ENCODE measurements at places on chromosomes 1 and 21.

- no peak for DNase-seq
These were observed 339.2 kb upstream of the KAZN start for GRCh38 chr1:14259191-14259757.

- DNase-seq, result no peak
These were observed 42.4 kb downstream of the DHCR24 start for GRCh38 chr1:54844564-54844963.

DNA sequence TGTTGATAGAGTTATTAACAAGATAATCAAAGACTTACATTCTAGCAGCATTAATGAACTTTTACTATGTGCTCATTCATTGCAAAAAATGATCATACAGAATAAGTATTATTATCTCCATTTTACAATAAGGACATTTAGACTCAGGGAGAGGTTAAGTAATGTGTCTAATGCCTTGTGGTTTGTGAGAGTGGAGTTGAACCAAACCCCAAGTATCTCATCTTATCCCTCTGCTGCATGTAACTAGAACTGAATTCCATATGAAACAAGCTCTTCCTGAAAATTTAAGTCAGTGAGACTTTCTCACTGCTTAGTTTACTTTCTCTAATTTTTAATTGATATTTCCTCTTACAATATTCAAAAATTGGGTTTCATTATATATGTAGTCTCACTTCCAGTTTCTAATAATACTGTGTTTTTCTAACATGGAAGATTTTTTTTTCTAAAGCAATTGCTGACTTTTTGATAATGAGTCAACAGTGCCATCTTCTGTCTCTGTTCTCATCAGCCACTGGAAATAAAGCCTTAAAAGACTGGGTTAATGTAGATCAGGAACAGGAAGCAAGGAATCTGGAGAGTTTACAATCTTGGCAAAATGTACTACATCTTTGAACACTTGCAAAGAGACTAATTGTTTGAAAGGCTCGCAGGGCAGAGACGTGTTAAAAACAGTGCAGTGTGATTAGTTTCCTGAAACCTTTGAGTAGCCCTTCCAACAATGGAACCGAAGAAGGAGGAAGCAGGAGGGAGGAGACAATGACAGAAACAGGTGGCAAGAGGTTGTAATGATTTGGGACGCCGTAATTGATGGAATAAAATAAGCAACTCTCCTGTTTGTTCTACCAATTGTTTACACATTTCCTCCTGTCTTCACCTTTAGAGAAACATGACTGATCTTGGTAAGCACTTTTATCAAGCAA is 567.6 kb downstream of the MRPL39 start:
- peak; percentile 31 for DNase-seq

DNA sequence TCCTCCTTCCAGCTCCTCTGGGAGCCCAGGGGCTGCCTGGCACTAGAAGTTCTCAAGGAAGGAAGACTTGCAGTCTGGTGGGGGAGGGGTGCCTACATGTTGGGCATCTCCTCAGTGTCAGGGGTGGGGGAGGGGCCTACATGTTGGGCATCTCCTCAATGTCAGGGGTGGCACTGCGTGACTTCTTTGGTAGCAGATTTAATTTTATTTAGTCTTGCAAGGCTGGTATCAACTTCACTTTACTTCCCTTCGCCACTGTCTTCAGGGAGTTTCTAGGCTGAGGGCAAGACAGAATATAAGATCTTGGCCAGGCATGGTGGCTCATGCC is 18.5 kb downstream of the ADORA1 start:
- no peak for DNase-seq

GRCh38 chr1:108715932-108716331 is 3.2 kb downstream of the FNDC7 start:
- DNase-seq, result no peak

- DNase-seq, result no peak
These were observed 6.9 kb downstream of the PINK1 start for GRCh38 chr1:20640183-20640597.

DNA sequence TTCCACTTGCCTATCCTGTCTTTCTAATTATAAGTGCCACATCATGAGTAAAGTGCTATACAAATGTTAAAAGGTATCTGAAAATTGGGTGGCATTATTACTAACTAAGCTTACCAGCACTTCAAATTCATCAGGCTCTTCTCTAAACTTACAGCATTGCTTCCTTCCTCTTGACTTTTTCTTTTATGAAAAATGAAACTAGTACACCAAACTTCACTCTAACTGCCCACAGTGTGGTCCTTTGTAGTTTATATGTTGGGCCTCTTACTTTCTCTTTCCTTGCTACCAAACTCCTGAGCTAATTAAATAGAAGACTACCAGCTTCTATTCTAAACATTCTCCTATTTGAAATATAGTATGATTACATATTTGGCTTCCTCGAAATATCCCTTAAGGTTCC is 81.8 kb downstream of the NOTCH2 start:
- no peak for DNase-seq

DNA sequence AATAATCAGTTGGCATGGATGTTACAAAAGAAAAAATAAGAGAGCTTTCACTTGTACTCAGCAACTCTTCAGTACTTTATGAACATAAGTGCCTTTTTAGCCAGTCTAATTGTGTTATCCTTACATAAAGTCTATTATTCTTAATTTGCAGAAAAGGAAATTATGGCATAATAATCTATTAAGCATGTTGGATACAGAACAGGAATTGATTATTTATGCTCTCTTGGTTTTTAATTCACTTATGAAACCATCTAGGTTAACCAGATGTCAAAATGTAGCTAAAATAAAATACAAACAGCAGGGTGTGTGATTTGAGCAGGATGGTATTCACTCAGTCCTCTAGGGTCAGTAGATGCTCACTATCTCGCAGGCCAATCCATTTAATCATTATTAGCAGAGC is 79.7 kb downstream of the PLPPR5 start:
- no peak for DNase-seq

DNA sequence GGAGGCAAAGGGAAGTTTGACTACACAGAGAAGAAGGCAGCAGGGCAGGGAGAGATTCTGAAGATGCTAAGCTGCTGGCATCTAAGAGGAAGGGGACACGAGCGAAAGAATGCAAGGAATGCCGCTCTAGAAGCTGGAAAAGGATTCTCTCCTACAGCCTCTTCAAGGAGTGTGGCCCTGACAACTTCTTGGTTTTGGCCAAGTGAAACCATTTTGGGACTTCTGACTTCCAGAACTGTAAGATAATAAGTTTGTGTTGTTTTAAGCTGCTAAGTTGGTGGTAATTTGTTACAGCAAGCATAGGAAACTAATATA is 28.5 kb downstream of the MGST3 start:
- DNase-seq, result no peak

DNA sequence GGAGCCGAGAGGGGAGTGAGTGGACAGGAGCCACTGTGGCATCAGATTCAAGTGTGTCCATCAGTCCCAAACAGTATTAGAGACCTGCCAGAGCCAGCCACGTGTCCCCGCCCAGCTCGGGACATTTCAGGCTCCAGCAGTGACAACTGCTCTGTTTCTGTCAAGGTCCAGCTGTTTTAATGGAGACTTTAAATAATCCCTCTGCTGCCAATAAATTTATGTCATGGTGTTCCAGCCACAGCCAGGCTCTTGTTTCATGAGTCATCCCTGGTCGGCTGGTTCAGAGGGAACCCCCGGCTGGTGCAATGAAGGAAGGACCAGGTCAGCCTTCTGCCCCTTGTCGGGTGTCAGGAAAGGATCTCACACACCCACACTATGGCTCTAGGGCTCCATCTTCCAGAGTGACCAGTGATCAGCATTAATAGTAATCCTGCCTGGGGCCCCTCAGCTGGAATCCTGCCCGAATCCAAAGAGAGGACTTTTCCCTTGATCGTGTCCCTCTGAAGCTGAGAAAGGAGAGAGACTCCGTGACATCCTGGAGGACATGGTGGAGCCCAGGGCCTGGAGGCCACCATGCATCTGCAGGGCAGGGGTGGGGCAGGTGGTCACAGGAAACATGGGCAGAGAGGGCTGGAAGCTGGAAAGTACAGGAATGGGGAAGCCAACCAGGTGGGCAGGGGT is 197.3 kb downstream of the MATN1 start:
- no peak for DNase-seq

GRCh38 chr1:53512807-53513755 is 53.9 kb downstream of the DMRTB1 start:
- no peak for DNase-seq

- DNase-seq, result no peak
These were observed 129.2 kb downstream of the RGS21 start for GRCh38 chr1:192445839-192446489.

DNA sequence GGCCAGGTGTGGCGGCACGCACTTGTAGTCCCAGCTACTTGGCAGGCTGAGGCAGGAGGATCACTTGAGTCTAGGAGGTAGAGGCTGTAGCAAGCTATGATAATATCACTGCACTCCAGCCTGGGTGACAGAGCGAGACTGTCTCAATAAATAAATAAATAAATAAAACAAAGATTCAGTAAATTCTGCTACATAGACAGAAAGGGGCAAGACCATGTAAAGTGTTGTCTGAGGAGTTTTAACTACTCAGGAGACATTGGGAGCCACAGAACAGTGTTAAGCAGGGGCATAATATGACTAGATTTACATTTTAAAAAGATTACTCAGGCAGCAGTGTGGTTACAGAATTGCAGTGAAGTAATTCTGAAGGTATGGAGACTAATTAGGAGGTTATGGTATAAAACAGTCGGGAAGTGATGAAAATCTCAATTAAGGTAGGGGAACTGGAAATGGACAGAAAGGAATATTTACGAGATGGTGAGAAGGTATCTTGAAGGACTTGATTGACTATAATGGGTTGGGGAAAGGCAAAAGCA is 94.7 kb downstream of the ATP1B1 start:
- peak; percentile 62 for DNase-seq

DNA sequence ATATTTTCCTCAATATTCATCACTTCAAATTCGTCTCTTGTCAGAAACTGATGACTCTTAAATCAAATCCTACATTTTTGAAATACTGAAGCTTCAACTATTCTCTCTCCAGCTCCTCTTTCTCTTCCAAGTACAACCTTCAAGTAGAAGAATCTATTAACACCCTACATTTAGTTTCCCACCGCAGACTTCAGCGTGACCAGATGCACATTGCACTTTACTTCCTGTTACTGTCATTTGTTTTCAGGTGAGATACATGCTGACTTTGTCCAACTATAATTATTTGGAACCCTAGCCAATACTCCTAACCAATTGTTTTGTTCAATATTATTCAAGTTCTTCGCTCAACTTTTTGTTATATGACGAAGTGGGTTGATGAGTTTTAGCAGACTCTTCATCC is 116.0 kb downstream of the MRPL39 start:
- no peak for DNase-seq

DNA sequence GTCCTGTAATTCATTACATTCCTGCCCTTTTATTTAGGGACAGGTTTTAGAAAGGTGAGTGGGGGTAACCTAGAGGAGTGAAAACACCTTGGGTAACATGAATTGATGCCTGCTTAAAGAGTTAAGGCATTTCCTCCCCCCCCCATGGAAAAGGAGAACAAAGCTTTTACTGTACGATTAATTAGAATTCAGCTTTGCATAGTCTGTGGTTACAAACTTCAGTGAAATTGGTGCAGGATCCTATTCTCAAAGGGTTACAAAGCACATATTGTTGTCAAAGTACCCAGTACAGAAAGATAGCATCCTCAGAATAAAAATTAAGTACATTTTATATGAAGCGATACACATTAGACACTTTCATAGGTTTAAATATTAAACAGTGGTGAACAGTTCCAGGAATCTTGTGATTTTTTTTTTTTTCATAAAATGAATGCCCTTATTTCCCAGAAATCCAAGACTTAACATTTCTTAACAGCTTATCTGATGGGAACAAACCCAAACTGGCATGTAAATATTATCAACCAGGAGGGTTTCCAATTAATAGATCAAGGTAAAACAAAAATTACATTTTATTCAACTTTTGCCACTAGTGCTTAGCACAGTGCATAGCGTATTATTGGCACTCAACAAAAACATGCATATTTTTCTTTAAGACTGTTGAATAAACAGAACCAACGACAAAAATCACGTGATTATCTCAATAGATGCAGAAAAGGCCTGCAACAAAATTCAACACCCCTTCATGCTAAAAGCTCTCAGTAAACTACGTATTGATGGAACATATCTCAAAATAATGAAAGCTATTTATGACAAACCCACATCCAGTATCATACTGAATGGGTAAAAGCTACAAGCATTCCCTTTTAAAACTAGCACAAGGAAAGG is 172.7 kb downstream of the PDE4B start:
- no peak for DNase-seq

DNA sequence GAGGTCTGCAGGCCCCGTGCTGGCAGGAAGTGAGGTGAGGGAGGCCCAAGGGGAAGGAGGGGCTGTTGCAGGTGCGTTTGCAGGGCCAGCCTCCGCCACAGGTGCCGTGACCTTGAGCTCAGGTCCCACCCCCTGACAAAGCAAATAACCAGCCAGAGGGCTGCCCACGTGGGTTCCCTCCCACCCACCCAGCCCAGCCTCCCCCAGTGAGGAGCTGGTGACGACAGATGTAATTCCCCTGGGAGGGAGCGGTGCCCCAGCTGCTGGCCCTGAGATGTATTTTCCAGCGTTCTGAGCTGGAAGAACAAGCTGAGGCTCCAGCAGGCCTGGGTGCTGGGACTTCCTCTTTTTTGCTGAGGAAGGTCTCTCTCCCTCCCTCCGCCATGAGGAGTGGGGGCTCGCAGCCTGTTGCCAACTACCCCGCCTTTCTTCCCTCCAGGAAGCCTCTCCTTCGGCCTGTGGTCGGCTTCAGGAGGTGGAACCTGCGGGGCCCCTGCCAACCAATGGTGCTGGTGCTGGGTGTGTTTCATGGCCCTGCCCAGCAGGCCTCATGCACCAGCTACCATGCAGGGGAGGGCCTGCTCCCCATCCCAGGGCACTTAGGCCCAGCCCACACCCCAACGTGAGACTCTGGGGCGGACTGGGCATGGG is 153.2 kb downstream of the PRDM16 start:
- DNase-seq, result no peak

DNA sequence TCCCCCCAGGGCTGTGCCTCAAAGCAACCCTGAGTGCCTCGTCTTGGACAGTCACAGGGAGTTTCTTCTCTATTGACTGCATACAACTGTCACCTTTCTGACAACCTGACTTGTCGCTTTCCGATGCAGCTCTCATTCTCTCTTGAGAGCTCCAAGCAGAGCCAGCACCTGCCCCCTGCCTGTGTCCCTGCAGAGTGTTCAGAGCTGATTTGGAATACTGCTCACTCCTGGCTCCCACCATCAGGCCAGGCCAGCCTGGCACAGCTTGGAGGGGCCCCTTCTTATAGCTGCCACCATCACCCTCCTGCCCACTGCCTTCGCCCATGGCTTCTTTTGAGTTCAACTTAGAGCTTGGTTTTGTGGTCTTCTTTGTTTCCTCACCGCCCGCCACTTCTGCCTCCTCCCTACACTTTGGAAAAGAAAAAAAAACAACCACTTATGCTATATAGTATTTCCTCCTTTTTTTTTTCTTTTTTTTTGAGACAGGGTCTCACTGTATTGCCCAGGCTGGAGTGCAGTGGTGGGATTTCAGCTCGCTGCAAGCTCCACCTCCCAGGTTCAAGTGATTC is 12.3 kb downstream of the NCF2 start:
- no peak for DNase-seq
